NCI-H460 (cell line): ENCODE measurements at places on chromosomes 4 and X. TPM values are rescaled to one million over a fixed set of nuclear protein-coding genes. Genes with fewer than 3 reads are reported as not detected.

NDNF gene
- 0.35 and 0.79 TPM in 2 replicates for total RNA-seq

BCLAF3 gene
- 4.8 and 7.5 TPM in 2 replicates for total RNA-seq

BST1 gene
- 10.2 and 11.1 TPM in 2 replicates for total RNA-seq

RUFY3 gene
- 15.9 and 23.5 TPM in 2 replicates for total RNA-seq

ZGRF1 gene
- total RNA-seq, result 7.8 and 8.7 TPM in 2 replicates

XAGE2 gene
- total RNA-seq, result not detected in 2 replicates

SPATA4 gene
- 0.12 TPM in 1 of 2 replicates, not detected in the other for total RNA-seq

NKAP gene
- total RNA-seq, result 16.4 and 17.3 TPM in 2 replicates

AFM gene
- not detected in 2 replicates for total RNA-seq

CTAG2 gene
- not detected in 2 replicates for total RNA-seq

REPS2 gene
- 0.12 and 0.15 TPM in 2 replicates for total RNA-seq

VCX2 gene
- not detected in 2 replicates for total RNA-seq

SSX2 gene
- total RNA-seq, result not detected in 2 replicates

TRIM60 gene
- total RNA-seq, result not detected in 2 replicates

FAM90A26 gene
- total RNA-seq, result not detected in 2 replicates

CXXC4 gene
- 0.03 and 0.22 TPM in 2 replicates for total RNA-seq

SMIM10L2A gene
- total RNA-seq, result 2.8 and 3.3 TPM in 2 replicates
